Left renal cortex interstitium (tissue), 4 donors: ENCODE measurements at places on chromosomes 7 and 10. TPM values are rescaled to one million over a fixed set of nuclear protein-coding genes. Genes with fewer than 3 reads are reported as not detected.

- DNase-seq = no peak
Observed at GRCh38 chr7:96691702-96692101, 17.9 kb downstream of the SEM1 start.

DNA sequence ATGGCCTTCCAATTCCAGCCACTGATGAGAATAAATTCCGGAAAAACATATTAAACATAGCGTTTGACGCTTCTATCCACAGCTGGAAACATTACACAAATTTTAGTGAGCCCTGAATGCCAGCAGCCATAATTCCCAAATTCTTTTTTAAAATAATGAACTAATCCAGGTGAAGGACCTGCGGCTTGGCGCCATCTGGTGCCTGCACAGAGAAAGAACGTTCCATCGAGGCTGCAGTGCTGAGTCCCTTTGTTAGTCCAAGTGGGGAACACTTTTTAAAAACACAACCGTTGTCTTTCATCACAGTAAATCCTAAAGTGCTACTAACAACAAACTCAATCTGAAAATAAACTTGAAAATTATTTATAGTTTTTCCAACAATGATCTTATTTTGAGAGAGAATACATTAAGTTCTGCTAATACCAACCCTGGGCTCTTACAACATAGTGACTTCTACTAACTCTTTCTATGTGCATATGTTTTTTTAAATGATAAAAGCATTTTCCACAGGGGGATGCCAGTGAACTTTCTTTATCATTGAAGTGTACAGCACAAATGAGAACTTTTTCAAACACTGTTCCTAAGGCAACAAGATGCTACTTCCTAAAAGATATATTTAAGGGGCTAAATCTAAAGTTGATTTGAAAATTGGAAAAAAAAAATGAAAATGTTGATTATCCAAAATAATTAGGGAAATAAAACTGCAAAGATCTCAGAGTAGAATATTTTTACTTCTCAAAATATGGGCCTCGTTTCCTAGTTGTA, 166.9 kb upstream of the RNF32 start:
- no peak for DNase-seq

DNA sequence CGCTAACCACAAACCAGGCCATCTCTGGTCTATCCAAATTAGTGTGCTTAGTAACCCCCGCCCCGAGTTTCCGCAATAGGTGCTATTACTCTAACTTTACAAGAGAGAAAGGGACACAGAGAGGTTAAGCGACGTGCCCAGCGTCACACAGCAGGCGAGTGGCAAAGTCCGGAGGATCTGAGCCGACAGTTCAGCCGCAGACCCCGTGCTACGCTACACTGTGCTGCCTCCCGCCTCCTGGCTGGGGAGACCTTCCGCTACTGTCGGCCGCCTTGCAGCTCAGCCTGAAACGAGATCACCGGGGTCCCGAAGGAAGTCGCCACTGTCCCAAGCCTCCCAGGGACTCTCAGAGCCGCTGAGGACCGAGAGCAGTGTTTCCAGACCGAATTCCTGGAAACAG, 799 bp downstream of the INTS1 start:
- no peak for DNase-seq

TACR2 gene
- polyA plus RNA-seq = 0.25 TPM

TWNK gene
- 15.3 TPM for polyA plus RNA-seq

GRCh38 chr7:123460616-123461015, 73.8 kb downstream of the IQUB start:
- no peak for DNase-seq

GRCh38 chr10:69578508-69578991, 5.3 kb upstream of the NEUROG3 start:
- no peak for DNase-seq

GRCh38 chr7:26182283-26182682, 18.3 kb downstream of the HNRNPA2B1 start:
- DNase-seq = no peak

GRCh38 chr10:99733366-99733765, 1.3 kb downstream of the CUTC start:
- DNase-seq = no peak

GRCh38 chr10:112914288-112914952, 35.6 kb upstream of the TCF7L2 start:
- DNase-seq = no peak

- no peak for DNase-seq
Observed at GRCh38 chr10:70551971-70552422, 50.5 kb downstream of the PRF1 start.

DNA sequence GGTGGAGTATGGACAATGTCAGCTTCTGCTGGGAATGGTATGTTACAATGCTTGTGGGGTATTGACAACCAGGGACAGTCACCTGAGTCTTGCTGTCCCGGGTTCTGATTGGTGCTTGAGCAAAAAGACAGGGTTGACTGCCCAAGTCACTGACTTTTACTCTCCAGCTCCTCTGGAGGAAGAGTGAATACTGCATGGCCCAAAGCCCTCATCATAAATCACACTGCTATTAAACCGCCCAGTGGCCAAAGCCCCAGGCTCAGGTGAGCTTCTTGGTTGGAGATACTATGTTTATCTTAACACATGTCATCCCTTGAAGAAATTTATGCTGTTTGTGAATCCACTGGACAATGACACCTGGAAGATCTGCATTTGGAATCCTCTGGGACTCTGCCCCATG, 90.0 kb upstream of the IGFBP3 start:
- no peak for DNase-seq

- DNase-seq = no peak
Observed at GRCh38 chr7:23380961-23381360, 81.8 kb downstream of the MALSU1 start.

SLC13A4 gene
- polyA plus RNA-seq = 7.2 TPM

DNA sequence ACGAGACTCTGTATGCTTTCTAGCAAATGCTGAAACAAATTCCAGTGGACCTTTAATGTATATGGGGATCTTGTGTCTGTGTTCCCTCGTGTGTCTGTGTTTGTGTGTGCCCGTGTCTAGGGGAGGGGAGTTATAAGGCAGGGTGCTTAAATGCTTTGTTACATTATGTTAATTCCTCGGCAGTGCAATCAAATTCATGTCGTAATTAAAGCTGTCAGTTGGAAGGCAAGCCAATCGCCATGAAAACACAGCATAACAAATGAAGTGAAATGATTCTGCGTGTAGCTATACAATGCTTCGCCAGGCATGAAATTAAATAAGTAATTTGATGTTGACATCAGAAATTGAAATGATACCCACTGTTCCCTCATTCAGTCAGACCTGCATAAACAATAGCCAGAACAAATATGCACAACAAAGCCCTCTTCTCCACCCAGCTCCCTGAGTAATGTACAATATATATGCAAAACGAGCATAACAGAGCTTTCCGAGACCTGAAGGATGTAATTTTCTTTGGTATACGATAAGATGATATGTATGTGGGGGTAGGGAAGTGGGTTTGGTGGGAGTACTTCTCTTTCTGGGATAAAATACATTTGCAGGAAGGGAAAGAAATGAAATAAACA, 534.1 kb downstream of the AUTS2 start:
- no peak for DNase-seq

GRCh38 chr7:47942132-47942531, 6.1 kb downstream of the PKD1L1 start:
- DNase-seq = no peak

ANKRD30A gene
- polyA plus RNA-seq = not detected

AMZ1 gene
- polyA plus RNA-seq = 0.59 TPM

DNA sequence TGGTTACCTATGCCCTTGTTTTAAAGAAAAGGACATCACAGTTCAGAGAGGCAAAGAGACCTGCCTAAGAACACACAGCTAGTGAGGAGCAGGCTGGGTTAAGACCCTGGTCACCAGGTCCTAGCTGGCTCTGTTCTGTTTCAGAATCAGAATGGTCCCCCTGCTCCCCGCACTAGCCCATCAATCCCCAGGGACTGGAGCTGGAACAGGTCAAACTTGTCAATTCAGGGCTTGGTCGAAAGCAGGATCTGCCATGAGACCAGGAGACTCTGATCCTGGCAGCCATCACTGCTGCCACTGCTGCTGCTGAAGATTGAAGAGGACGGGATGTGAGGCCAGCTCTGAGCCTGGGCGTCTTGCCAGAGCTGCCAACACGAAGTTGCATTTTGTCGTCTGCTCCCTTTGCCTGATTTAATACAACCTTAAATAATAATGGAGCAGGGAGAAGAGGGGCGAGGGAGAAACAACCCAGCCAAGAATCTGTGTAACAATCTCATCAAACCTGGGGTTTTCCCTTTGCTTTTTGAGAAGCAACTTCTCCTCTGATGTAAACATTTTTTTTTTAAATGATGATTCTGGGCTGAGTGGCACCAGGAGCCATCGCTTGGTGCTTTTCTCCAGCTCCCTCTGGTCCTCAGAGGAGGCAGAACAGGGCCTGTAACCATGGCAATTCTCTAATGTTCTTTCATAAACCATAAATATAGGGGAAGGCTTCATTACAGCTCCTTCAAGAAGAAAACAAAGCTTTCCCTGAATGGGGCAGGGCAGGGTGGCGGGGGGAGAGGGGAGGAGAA, 119.0 kb upstream of the SORCS3 start:
- DNase-seq = no peak

GRCh38 chr10:4061441-4061951, 276.5 kb upstream of the KLF6 start:
- no peak for DNase-seq

DNA sequence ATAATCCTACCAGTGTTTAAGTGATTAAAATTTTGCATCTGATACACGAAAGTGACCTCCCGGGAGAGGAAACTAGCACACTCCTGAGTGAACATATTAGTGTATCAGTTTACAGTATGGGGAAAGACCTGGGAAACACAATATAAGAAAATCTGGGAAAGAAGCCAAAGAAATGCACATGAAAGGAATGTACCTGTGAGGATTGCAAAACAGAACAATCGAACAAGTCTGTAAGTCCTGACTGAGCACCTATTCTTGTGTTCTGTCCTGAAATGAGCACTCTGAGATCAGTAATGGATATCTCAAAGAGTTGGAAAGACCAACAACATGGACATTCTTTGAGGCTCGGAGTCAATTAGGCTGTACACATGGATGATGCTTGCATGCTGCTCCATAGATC, 554.7 kb downstream of the SORCS3 start:
- DNase-seq = no peak

NPFFR1 gene
- 0.18 TPM for polyA plus RNA-seq

GRCh38 chr7:19119870-19120486, 2.5 kb upstream of the TWIST1 start:
- DNase-seq = no peak

DNA sequence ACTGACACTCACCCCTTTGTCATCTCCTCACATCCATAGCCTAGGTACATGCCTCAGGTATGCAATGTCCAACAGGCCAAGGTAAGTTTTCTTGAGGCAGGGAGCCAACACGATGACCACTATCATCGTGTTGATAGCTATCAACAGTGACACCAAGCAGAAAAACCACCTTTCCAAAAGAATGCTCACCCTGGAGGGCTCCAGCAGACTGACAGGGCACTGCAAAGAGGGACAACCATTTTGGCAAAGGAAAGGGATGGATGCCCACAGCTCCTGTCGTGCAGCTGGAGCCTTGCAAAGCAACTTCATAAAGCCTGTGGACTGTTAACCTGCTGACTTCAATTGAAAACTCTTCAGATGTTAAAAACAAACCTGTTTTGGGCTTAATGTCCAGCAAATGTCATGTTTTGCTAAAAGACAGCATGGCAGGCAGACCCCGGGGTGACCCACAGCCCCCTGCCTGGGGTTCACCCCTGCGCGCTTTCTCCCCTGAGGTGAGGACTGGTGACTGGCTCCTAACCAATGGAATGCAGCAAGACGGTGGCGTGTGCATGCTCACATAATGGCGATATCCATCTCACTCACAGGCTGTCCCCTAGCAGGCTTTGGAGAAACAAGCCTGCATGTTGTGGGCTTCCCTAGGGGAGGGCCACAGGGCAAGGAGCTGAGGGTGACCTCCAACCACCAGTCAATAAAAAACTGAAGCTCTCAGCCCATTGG, 293.8 kb downstream of the TCERG1L start:
- no peak for DNase-seq

- no peak for DNase-seq
Observed at GRCh38 chr7:2165610-2166594, 66.8 kb downstream of the MAD1L1 start.

CPA2 gene
- 0.44 TPM for polyA plus RNA-seq

BHLHA15 gene
- 0.41 TPM for polyA plus RNA-seq

DNA sequence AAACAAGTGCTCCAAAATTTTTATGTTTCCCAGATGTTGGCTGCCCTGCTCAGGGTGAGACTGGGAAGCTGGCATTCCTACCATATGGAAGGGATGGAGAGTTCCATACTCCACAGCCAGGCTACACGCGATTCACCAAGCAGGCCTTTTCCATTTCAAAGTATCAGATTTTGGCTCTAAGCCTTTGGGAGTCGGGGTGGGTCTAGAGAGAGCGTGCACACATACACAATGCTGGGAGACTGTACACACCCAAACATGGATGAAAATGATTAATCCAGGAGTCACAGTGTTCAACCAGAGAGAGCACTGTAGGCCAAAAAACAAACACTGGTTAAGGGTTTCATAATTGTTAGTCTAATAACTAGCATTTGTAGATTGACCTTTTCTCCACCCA, 295.0 kb downstream of the BICC1 start:
- DNase-seq = no peak

DNA sequence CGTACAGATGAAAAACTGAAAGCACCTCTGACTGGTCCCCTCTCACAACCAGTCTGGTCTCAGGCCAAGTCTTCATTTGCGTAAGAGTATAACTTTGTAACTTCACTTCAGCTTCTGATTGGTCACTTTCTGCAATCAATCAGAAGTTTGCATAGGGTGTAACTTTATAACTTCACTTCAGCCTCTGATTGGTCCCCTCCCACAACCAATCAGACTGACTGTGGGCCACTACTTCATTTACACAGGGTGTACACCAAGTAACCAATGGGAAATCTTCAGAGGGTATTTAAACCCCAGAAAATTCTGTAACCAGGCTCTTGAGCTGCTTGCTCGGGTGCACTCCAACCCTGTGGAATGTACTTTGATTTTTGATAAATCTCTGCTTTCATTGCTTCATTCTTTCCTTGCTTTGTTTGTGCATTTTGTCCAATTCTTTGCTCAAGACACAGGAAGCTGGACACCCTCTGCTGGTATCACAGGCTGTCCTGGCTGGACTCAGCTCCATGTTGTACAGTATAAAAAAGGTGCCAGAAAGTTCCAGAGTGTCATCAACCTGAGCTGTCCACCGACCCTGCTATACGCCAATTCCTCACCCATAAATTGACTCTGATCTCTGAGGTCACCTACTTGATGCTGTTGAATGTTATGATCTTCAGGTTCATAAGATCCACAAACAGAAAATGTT, 74.5 kb downstream of the COBL start:
- no peak for DNase-seq

CYP26A1 gene
- not detected for polyA plus RNA-seq

FAM25C gene
- polyA plus RNA-seq = not detected

DNA sequence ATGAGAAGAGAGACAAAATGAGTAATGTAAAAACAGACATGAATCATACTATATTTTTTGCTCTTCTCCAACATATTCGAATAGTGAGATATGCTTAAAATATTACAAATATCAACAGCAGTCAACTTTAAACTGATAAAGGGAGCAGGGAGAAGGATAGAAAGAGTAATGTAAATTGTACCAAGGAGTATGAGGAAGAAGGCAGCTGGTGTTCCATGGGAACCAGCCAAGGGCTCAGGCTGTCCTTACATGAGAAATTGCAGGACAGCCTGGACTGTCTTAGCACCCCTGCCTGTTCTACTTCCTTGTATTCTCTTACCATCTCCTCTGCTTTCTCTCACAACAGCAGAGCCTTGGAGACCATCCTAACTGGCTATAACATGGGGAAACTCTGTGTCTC, 128.7 kb downstream of the TSPAN12 start:
- no peak for DNase-seq

GRCh38 chr10:3485057-3485686, 299.8 kb downstream of the KLF6 start:
- DNase-seq = no peak

- peak; percentile 15 for DNase-seq
Observed at GRCh38 chr7:51918581-51918980, 602.0 kb upstream of the COBL start.

GRCh38 chr7:103714376-103714927, 268.4 kb upstream of the SLC26A5 start:
- no peak for DNase-seq
